Muscle of back (tissue), 13 donors: ENCODE measurements at places on chromosomes 5 and 9. TPM values are rescaled to one million over a fixed set of nuclear protein-coding genes. Genes with fewer than 3 reads are reported as not detected.

Gene SPAG8
- 2.9 TPM for polyA plus RNA-seq

Gene PRRX2
- 5.0 TPM for polyA plus RNA-seq

DNA sequence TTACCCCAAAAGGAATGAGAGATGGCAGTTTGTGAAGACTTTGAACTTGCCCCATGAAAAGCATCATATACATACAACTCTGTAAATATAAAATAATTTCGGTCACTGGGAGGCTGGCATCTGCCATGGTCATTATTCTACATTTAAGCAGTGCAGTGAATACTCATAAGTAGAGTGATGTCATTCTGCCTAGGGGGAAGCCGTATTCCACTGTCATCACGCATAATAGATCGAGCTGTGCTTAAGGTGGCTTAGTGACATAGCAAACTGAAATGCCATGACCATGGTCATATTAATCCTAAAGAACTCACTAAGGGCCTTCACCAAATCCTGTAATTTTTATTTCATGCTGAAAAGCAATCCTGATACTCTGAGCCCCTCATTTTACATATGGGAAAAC lies 42.4 kb upstream of the NR4A3 start:
- DNase-seq: no peak

Gene BTNL9
- polyA plus RNA-seq: 33.9 TPM

DNA sequence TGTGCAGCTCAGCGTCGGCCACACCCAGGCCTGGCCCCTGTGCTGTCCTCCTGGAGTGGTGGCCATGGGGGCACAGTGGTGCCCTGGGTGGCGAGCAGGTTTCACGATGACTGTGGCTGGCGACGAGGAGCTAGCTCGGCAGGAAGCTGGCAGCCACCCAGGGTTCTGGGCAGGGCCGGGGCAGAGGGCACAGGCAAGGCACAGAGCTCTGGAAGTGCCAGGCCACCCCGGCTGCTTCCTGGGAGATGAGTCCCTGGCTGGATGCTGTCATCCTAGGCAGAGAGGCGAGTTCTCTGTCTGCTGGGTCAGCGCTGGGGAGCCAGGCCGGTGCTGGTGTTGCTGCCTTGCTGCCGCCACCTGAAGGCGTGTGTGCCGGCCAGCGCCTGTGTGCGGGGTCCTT lies 51.7 kb downstream of the RXRA start:
- DNase-seq: no peak

Gene ARHGAP26
- 14.7 TPM for polyA plus RNA-seq

Gene ZNF354C
- polyA plus RNA-seq: 9.8 TPM

DNA sequence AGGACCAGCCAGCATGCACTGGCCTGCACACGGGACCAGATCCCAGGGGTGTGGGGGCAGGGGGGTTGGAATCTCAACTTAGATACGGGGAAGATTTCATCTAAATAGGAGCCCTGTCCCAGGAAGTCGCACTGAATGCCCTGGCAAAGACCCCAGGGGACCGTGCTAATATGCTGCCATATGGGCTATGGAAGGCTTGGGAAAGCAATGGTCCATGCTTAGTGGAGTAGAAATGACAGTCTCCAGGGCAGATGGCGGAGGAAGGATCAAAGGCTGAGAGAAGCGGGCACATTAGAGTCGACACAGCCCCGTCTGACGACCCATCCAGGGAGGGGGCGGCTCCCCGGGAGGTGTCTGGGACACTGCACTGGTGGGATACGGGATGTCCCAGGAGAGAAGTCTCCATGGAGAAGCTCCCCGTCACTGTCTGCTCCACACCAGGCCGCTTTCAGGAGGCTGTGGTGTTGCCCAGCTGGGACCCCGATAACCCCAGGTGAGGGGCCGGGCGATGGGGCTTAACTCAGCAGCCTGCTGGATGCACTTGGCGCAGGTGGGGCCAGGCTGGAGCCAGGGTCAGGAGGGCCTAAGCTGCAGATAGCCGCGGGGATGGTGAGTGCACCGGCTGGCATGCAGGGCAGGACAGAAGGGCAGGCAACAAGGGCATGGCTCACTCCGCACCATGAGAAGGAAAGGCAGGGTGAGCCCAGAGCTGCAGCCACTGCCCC lies 377.7 kb upstream of the IRX1 start:
- DNase-seq: no peak

Gene ZSWIM6
- polyA plus RNA-seq: 10.8 TPM

- DNase-seq: peak; percentile 75
Observed at GRCh38 chr5:116730706-116731105, 156.1 kb upstream of the SEMA6A start.

DNA sequence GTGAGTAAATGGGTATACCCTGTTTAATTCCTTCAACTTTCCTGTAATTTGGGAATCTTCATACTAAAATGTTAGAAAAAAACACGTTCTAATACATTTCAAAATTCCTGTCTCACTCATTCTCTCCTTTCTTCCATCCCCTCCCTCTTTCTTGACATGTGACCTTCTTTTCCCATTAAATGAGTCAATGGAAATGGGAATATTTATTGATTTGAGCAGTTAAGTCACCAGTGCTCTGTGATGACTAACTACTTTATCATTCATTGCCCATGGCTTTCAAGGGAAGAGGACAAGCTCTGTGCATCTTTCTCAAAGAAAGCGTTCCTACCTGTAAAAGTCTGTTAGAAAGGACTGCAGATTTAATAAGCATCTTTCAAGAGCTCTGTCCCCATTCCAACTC lies 144.4 kb upstream of the MAP3K1 start:
- DNase-seq: no peak

GRCh38 chr9:120708526-120709224 lies 5.6 kb downstream of the MEGF9 start:
- no peak for DNase-seq

Gene C9orf50
- not detected for polyA plus RNA-seq

DNA sequence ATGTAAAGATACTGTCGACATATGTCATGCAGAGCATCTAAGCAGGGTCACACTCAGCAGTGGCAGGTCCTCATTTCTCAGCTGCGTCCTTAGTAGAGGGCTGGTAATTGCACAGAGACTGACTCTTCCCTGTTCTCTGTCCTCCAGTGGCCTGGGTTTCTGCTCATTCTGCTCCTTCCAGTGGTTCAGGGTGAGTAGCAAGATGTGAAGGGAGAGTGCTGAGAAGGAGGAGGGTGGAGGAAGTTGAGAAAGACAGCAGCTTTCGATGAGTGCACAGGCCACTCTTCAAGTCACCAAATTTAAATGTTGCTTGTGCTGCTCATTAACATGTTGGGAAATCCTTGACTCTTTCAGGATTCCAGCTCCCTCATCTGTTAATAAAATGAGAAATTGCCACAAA lies 203.9 kb downstream of the FBXL7 start:
- no peak for DNase-seq

DNA sequence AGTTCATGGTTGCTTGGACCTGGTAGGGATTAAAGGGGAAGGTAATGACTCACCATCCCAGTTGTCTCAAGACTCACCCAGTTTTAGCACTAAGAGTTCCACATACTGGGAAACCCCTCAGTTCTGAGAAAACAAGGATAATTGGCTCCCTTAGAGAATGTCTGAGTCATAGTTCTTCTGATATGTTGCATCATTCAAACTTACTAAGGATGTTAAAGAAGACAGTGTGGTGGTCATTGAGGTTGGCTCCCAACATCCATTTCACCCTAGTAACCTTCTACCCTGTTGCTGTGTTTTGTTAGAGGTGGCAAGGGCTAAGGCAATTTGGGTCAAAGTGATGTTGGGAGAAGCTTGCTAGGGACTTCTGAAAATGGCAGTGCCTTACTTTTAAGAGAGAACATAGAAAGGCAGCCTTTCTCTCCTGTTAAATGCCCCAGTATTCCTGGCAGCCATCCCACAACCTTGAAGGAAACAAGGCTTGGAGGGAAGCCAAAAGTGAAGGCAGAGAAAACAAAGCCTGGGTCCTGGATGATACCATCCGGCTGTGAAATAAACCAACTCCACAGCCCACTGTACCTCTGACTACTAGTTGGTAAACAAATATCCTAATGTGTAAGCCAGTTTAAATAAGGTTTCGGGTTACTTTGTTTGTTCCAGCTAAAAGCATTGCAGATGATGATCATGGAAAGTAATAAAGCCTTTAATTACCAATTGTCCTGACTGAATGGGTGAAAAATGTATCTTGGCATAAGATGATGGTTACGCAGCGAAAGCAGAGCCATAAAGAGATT lies 80.4 kb upstream of the ADAMTSL1 start:
- DNase-seq: peak; percentile 27

Gene PLAC8L1
- 1.1 TPM for polyA plus RNA-seq

GRCh38 chr5:87579678-87580077 lies 166.9 kb upstream of the CCNH start:
- DNase-seq: no peak

GRCh38 chr9:98727428-98727827 lies 18.7 kb upstream of the GABBR2 start:
- DNase-seq: no peak

Gene GAS1
- 75.1 TPM for polyA plus RNA-seq

Gene FGF10
- polyA plus RNA-seq: 7.0 TPM

Gene FGFR4
- polyA plus RNA-seq: 122 TPM

GRCh38 chr5:43416803-43417394 lies 4.7 kb upstream of the CCL28 start:
- DNase-seq: no peak

DNA sequence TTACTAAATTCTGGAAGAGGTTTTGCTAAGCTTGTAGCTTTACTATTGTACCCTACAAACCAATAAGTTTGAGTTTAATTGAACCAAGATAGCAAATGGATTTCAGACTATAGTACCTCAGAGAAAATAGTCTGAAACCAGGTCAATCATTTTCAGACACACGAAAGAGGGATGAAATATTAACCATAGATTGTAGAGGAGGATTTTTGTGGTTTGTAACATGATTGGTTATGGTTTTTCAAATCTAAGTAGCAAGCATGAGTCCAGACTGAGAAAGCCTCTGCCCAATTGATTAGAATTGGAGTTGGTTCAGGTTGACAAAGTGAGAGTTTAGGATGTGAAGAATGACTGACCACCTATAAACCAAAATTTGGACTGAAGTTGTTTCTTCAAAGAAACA lies 562.7 kb upstream of the DMAC1 start:
- no peak for DNase-seq

GRCh38 chr9:35659340-35659739 lies 1.2 kb downstream of the CCDC107 start:
- DNase-seq: no peak

Gene PCDHB1
- 0.08 TPM for polyA plus RNA-seq

GRCh38 chr5:33827885-33828284 lies 63.9 kb downstream of the ADAMTS12 start:
- no peak for DNase-seq

DNA sequence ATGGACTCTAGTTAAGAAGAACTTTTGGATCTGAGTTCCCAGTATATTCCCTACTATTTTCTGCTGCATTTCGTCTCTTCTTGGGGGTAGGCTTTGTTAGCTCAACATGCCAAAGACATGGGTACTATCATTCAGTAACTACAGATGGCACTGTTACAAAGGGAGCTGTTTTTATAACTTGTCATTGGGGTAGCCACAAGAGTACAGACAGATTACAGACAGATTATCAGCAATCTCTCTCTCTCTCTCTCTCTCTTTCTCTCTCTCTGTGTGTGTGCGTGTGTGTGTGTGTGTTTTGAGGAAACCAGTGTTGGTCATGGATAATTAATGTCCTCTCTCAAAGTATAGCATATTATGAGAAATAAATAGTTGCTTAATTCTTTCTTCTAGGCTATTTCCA lies 116.1 kb downstream of the WDR70 start:
- DNase-seq: no peak

Gene ANKRD33B
- polyA plus RNA-seq: 2.9 TPM

DNA sequence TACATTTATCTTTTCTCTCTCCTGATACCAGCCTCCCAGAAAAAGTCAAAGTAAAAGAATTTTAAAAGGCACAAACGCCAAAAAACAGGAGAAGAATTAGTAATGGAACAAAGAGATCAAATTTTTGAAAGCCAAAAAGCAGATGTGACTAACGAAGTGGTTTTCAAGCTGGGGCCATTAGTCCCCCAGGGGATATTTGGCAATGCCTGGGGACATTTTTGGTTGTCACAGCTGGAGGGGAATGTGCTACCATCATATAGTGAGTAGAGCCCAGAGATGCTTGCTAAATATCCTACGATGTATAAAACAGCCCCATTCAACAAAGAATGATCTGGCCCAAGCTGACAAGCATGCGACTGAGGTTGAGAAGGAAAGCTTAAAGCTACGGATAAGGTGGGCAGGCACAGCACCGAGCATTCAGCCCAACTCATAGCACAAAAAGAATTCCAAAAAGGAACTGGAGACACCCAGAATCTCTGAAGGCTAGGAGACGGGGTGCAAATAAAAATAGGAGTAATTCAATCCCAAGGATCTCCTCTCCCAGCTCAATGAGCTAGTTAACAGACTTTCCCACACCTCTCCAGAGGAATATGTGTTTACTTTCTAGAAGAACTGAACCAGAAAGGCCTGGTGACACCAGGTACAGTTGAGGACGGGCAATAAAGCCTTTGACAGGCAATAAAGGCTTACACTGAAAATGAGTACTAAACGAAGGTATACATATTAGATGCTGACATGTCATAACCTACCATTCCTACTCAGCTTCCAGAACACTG lies 269.0 kb downstream of the DENND1A start:
- no peak for DNase-seq

DNA sequence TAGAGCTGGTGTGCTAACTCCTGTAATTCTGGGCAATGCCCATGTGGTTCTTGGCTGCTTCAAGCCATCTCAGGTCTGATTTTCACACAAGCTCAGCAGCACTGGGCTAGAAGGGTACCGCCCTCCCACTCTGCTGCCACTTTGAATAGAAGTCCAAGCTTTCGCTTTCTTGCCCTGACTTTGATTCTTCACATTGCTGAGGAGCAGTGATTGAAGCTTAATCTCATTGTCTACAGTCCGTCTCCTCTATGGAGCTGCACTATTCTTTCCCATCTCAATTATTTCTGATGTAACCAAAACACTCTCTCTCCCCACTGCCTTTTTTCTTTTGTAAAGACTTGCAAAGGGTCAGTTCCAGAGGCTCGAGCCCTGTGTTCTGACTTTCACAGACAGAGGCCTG lies 12.9 kb upstream of the RNF183 start:
- no peak for DNase-seq

Gene WNT8A
- polyA plus RNA-seq: not detected

GRCh38 chr5:119287547-119288111 lies 68.2 kb upstream of the TNFAIP8 start:
- DNase-seq: no peak

Gene KIF20A
- 16.8 TPM for polyA plus RNA-seq
